ENCODE measurements at places on chromosomes 4 and X.

GRCh38 chrX:19649226-19649995, 134.1 kb upstream of the MAP3K15 start:
- DNase-seq = no peak

DNA sequence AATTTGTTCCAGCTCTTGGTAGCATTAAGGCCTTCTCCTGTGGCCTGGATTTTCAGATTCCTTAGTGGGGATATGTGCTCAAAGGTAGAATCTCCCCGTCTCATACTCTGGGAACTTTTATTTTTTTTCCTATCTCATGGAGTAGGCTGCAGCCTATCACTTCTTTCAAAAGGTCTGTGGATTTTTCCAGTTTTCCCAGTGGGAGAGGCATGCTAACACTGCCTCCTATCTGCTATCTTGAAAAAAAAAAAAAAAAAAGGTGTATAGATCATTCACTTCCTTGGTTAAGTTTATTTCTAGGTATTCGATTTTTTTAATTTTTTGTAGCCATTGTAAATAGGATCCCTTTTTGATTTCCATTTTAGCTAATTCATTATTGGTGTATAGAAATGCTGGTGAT, 67.1 kb downstream of the IL15 start:
- DNase-seq = no peak

DNA sequence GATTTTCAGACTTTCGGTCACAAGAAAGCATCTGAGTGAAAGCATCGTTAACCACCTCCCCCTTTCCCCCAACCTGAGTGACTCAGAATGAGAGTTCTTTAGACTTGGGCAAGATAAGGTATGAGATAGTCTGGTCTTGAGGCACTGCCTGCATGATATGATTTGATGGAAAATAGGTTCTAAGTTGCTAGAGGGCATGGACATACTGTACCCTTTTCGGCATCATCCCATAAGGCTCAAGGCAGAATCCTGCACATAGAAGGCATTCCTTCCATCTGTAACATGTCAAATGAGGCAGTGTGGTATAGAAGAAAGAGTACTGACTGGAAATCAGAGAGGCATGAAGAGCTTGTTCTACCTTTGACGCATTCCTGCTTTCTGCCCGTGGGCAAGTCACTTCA, 16.8 kb upstream of the AMOT start:
- DNase-seq = no peak

DNA sequence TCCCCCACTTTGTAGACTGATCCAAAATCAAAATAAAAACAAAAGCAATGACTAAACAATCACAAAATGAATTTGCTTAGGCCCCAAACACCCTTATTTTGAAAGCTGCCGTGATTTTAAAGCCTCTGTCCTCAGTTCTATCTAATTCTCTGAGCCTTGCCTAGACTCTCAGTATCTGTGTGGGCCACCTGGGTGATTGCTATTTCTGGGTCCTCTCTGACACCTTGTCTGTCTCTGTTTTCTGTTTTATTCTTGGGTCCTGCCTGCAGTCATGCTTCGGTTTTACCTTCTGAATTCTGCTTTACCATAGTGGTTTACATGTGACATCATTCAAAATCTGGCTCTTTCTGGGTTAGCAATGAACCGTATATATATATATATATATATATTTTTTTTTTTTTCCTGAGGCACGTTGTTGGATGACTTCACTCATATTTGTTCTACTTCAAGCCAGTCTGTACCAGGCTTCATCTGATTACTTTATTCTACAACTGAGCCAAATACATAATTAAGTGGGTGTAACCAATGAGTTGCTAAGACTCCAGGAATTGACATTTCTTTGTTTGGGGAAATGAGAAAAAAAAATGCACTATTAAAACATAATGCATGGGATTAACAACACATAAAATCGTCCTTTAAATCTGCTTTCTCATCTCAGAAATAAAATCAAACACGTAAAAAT, 710.7 kb upstream of the SLIT2 start:
- DNase-seq = no peak

DNA sequence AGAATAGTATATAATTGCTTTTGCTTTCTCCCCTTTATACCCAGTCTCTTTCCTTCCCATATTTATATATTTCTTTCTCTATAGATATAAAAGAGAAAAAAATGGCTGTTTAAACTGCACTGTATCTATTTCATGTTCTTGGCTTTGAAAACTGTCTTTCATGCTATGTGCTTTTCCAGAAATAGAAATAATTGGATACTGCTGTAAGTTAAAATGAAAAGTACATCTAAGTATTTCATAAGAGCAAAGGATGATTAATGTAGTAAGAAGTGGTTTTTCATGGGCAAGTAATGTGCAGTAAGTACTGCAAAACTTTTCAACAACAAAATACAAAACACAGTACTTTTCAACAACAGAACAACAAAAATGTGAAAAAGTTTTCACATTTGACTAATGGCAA, 237.9 kb downstream of the SNCA start:
- no peak for DNase-seq

DNA sequence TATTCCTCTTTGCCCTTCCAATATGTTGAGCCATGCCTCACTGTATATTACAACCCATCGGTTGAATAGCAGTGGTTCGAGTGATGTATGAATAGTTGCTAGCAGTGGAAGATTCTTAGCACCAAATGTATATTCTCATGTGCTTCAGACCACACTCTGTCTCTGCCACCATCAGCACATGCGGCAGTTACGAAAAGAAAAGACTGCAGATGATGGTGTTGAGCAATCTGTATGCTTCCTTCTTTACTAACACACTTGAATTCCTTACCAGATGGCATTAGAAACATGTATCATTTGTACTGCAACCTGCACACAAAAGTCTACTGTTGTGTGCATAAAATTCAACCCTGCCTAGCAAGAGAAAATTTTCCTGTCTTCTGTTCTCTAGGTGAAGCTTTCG, 214.6 kb downstream of the ENOX2 start:
- no peak for DNase-seq

- DNase-seq = no peak
These were observed 223.4 kb upstream of the PRPS2 start for GRCh38 chrX:12567857-12568256.

Data from omental fat pad (tissue), 4 donors.